ENCODE measurements at places on chromosomes 3 and 15.

- peak overlapping the region; percentile 82 for H3K27ac ChIP-seq
- peak; percentile 46 for DNase-seq
- H3K4me3 ChIP-seq, result peak overlapping the region; percentile 96
- H3K4me1 ChIP-seq, result peaks cover 44% of the 10 kb centered on the region
- H3K36me3 ChIP-seq, result no peaks in the 10 kb centered on the region
- peaks cover 3% of the 10 kb centered on the region for H3K27me3 ChIP-seq
These were observed 425 bp upstream of the FYTTD1 start for GRCh38 chr3:197749315-197749600.

DNA sequence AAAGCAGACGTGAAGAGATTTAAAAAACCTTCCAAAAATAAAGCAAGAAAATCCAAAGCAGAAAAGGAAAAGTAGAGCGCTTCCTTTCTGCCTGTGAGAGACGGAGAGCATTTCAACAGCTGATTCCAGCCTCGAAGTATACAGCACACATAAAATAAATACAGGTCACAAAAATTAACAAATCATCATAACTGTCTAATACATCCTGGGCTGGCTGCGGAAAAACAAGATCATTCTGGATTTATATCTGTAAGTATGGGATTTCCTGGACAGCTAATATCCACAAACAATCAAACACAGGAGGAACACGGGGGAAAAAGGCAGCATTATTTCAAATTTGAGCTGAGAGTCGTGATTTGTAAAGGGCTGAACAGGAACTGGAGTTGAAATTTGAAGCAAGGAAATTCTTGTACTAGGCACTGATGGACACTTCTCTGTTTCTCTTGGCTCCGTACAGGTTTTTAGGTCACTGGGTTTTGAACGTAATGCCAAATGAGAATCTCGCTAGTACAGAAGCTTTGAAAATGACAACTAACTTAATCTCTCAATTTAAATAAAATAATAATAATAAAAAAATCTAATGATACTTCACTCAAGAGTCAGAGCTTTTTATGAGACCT lies 577.7 kb downstream of the FOXP1 start:
- H3K36me3 ChIP-seq, result no peaks in the 10 kb centered on the region
- H3K27ac ChIP-seq, result no peak overlapping the region
- no peak for DNase-seq
- peaks cover 40% of the 10 kb centered on the region for H3K4me1 ChIP-seq

DNA sequence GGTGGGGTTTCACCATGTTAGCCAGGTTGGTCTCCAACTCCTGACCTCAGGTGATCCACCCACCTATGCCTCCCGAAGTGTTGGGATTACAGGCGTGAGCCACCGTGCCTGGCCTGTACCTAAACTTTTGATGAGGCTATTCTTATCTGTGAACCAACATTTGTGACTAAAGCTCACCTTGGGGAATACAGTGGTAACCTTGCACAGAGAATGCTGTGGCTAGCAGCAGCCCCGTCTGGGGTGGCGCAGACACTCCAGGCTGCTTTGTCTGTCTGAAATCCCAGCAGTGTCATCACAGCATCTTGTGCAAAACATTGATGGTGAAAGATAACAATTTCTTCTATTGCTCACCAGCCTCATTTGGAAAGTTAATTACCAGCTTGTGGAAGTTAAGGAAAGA lies 58.9 kb downstream of the CMTM8 start:
- H3K36me3 ChIP-seq, result no peaks in the 10 kb centered on the region
- peaks cover 24% of the 10 kb centered on the region for H3K27me3 ChIP-seq
- no peak for DNase-seq
- no peaks in the 10 kb centered on the region for H3K4me1 ChIP-seq

- H3K27me3 ChIP-seq, result no peaks in the 10 kb centered on the region
- H3K27ac ChIP-seq, result peak overlapping the region; percentile 75
- H3K4me3 ChIP-seq, result no peak overlapping the region
- H3K4me1 ChIP-seq, result peaks cover 61% of the 10 kb centered on the region
These were observed 167.3 kb downstream of the XXYLT1 start for GRCh38 chr3:195103623-195104022.

DNA sequence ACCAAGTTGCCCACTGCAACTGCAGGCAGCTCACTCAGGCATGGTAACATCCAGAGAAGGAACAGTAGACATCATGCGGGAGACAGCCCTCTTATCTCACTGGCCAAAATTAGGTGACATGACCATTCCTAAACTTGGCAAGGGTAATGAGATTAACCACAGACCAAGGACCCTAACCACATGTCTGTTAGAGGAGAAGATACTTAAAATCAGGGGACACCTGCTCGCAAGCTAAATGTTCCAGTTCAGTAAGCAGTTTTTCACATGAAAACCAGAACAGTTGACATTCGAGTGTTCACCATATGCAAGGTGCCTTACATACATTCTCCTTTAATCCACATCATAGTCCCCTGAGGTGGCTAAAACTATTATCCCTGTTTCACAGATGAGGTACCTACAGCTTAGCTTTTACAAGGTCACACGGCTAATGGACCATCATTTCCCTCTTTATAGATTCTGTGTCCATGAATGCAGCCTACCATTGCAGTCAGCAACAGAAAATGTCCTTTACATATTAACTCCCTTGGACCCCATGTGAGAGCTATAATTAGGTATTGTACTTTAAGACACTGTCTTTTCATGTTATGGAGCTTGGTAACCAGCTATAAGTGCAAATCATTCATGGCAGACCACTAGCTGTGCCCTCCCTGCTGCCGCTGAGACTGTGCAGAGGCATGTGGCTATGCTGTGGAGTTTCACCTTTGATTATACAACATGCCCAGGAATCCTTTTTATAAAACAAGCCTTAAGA lies 154.1 kb downstream of the LIPC start:
- DNase-seq, result no peak
- H3K4me1 ChIP-seq, result peaks cover 2% of the 10 kb centered on the region
- H3K4me3 ChIP-seq, result no peak overlapping the region

DNA sequence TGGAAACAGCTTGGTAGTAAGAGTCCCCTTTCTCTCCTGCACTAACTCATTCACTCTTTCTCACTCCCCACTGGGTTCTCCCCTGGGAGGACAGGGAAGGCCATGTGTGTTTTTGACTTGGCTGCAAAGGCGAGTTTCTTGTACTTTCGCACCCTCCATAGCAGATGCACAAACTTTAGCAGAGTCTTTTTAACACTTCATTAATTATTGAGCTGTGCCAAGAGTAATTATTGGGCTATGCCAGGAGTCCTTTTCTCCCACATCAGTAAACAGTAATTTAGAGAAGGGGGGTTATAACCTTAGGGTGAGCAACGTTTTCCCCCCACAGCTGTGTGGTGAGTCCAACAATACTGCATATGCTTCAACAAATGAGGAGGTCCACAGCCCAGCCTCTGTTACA lies 224.4 kb upstream of the ATP11B start:
- no peaks in the 10 kb centered on the region for H3K4me1 ChIP-seq
- no peaks in the 10 kb centered on the region for H3K36me3 ChIP-seq
- no peak overlapping the region for H3K27ac ChIP-seq

- no peaks in the 10 kb centered on the region for H3K36me3 ChIP-seq
- peaks cover 24% of the 10 kb centered on the region for H3K4me1 ChIP-seq
- H3K4me3 ChIP-seq, result no peak overlapping the region
These were observed 63.5 kb downstream of the SLC49A4 start for GRCh38 chr3:122858373-122858772.

DNA sequence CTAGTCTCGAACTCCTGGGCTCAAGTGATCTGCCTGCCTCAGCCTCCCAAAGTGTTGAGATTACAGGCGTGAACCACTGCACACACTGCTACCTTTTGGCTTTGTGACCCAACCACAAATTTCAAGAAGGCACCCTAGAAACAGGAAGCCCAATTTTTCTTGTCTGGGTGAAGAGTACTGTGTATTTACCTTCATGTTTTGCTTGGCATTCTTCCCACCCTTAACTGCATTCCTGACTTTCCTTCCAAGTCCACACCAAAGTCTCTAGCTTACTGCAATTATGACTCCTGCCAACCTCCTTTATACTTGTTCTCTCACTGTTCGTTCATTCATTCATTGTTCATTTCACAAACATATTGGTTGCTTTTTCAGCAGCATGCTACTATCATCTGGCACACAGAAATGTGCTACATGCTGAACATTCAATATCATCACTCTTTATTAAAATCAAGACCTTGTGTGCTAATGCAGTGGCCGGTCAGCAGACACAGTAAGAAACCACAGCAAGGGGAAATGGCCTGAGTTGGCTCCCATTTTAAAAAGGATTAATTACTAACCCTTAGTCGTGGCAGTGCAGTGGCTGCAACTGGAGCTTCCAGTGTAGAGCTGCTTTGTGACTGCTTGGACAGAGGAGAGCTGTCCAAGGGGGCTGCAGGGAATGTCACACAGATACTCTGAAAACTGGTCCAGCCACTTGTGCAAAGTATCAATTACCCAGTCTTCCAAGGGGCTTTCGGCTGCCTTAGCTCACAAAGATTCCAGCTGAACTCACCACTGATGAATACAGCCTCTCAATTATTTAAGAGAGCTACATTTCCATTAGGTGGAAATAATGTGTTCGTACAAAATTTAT lies 94.0 kb downstream of the ETFA start:
- H3K36me3 ChIP-seq, result peaks cover 31% of the 10 kb centered on the region
- H3K27me3 ChIP-seq, result no peaks in the 10 kb centered on the region
- H3K4me1 ChIP-seq, result peaks cover 16% of the 10 kb centered on the region
- DNase-seq, result peak; percentile 32
- no peak overlapping the region for H3K4me3 ChIP-seq
- peak overlapping the region; percentile 3 for H3K27ac ChIP-seq

GRCh38 chr3:146065573-146066006 lies 95.4 kb downstream of the PLOD2 start:
- peak; percentile 66 for DNase-seq
- peaks cover 14% of the 10 kb centered on the region for H3K36me3 ChIP-seq
- peaks cover 3% of the 10 kb centered on the region for H3K27me3 ChIP-seq
- H3K4me3 ChIP-seq, result no peak overlapping the region

- H3K36me3 ChIP-seq, result no peaks in the 10 kb centered on the region
- no peak for DNase-seq
- H3K4me3 ChIP-seq, result no peak overlapping the region
- peaks cover 6% of the 10 kb centered on the region for H3K4me1 ChIP-seq
- H3K27me3 ChIP-seq, result peaks cover 3% of the 10 kb centered on the region
These were observed 35.1 kb downstream of the USP3 start for GRCh38 chr15:63539521-63539920.

DNA sequence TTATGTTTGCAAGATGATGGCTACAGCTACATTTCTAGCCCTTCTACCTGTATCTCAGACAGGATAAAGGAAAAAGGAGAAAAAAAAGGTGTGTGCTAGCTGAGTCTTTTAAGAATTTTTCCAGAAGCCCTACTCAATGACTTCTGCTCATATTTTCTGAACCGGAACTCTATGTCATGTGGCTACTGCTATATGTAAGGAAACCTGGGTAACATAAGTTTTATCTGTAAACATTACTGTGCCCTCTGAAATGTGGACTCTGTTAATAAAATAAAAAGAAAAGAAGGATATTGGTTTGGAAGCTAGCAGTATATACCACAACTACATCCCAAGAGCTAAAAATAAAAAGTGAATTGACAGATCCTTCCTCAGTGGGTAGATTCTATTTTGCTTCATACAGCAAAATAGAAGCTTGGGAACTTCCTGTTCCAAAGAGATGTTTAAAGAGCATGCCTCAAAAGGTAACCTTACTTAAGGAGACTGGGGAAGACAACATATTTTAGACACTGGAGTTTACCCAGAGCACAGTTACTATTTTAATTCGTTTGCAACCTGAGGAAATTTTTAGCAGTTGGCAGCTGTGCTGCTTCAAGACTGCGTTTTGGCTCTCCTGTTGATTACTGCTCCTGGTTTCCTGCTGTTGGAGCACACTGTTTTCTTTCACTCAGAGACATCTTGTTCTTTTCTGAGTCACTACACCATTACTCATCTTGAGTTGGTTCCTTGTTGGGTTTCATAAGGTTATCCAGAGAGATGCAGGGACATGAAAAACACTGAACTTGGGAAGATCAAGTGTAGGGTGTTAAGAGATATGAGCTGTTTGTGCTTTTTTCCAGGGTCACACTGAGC lies 280.7 kb downstream of the NFKBIZ start:
- no peaks in the 10 kb centered on the region for H3K27me3 ChIP-seq
- peak overlapping the region; percentile 90 for H3K27ac ChIP-seq
- no peaks in the 10 kb centered on the region for H3K36me3 ChIP-seq
- H3K4me3 ChIP-seq, result peak overlapping the region; percentile 25

- DNase-seq, result no peak
- no peak overlapping the region for H3K4me3 ChIP-seq
- H3K4me1 ChIP-seq, result no peaks in the 10 kb centered on the region
- H3K36me3 ChIP-seq, result peaks cover 34% of the 10 kb centered on the region
These were observed 104.0 kb downstream of the KLHL25 start for GRCh38 chr15:85690561-85691231.

GRCh38 chr15:89370120-89370977 lies 35.7 kb upstream of the POLG start:
- H3K4me3 ChIP-seq, result no peak overlapping the region
- no peak for DNase-seq
- H3K4me1 ChIP-seq, result no peaks in the 10 kb centered on the region
- H3K27me3 ChIP-seq, result peaks cover 77% of the 10 kb centered on the region
- no peak overlapping the region for H3K27ac ChIP-seq

GRCh38 chr3:33664195-33664594 lies 53.9 kb downstream of the CLASP2 start:
- H3K27me3 ChIP-seq, result no peaks in the 10 kb centered on the region
- peak; percentile 66 for DNase-seq
- H3K4me1 ChIP-seq, result peaks cover 65% of the 10 kb centered on the region
- H3K4me3 ChIP-seq, result peak overlapping the region; percentile 78
- no peaks in the 10 kb centered on the region for H3K36me3 ChIP-seq
- H3K27ac ChIP-seq, result peak overlapping the region; percentile 32

- no peaks in the 10 kb centered on the region for H3K27me3 ChIP-seq
- H3K4me3 ChIP-seq, result no peak overlapping the region
- H3K4me1 ChIP-seq, result peaks cover 15% of the 10 kb centered on the region
- no peaks in the 10 kb centered on the region for H3K36me3 ChIP-seq
- peak; percentile 67 for DNase-seq
- H3K27ac ChIP-seq, result no peak overlapping the region
These were observed 231.3 kb upstream of the KCNMB2 start for GRCh38 chr3:178304758-178305467.

GRCh38 chr3:177563243-177563780 lies 366.0 kb upstream of the TBL1XR1 start:
- H3K27ac ChIP-seq, result no peak overlapping the region
- H3K4me1 ChIP-seq, result peaks cover 6% of the 10 kb centered on the region
- H3K4me3 ChIP-seq, result no peak overlapping the region

GRCh38 chr3:61910732-61911131 lies 349.4 kb downstream of the PTPRG start:
- H3K4me1 ChIP-seq, result peaks cover 23% of the 10 kb centered on the region
- no peak overlapping the region for H3K27ac ChIP-seq
- no peaks in the 10 kb centered on the region for H3K27me3 ChIP-seq
- DNase-seq, result no peak
- no peak overlapping the region for H3K4me3 ChIP-seq

- peaks cover 30% of the 10 kb centered on the region for H3K36me3 ChIP-seq
- no peaks in the 10 kb centered on the region for H3K27me3 ChIP-seq
These were observed 28.1 kb downstream of the ATP11B start for GRCh38 chr3:182821221-182821981.

DNA sequence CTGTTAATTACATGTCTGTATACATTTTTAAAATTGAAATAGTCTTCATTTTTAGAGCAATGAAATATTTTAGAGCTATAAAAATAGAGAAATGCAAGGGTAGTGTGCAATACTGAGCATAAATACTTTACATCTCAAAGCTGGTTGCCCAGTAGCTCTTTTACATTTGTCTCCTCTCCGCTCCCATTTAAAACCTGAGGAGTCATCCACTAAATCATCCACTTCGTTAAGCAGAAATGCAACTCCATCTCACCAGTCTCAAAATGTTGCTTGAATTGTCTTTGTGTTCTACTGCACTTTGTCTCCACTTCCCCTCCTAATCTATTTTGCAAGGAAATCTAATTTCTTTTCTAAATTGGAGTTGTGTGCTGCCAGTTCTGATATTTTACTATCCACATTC lies 563.6 kb downstream of the VGLL3 start:
- no peak for DNase-seq
- H3K4me1 ChIP-seq, result no peaks in the 10 kb centered on the region
- H3K27me3 ChIP-seq, result no peaks in the 10 kb centered on the region
- no peak overlapping the region for H3K27ac ChIP-seq
- H3K36me3 ChIP-seq, result no peaks in the 10 kb centered on the region
